ENCODE measurements at places on chromosomes 5 and 9.

DNA sequence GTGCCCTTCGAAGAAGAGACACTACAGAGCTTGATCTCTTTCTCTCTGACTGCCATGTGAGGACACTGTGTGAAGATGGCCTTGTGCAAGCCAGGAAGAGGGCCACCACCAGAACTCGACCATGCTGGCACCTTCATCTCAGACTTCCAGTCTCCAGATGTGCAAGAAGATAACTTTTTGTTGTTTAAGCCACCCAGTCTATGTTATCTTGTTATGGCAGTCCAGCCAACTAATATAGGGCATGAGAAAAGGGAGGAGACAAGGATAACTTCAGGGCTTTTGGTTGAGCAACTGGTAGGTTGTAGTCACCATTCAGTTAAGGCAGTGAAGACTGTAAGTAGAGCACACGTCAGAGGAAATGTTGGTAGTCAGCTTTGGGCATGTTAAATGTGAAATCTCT lies 515.5 kb downstream of the CSNK1G3 start:
- DNase-seq: no peak

DNA sequence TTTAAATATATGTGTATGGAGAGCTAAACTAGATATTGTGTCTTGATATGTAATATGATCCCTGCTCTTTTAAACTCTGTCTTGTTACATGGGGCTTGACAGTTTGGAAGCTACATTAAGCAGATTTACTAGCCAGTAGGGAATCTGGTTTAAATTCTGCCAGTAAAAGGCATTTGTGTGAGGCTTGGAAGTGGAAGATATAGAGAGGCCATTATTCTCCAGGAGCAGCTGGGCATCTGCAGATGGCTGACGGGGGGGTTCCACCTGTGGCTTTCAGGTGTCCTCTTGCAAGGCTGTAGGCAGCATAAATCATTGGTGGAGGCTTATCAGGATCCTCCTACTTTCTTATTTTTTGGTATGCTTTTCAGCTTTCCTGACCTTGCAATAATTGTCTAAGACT lies 179.1 kb upstream of the FBXL7 start:
- DNase-seq: no peak

DNA sequence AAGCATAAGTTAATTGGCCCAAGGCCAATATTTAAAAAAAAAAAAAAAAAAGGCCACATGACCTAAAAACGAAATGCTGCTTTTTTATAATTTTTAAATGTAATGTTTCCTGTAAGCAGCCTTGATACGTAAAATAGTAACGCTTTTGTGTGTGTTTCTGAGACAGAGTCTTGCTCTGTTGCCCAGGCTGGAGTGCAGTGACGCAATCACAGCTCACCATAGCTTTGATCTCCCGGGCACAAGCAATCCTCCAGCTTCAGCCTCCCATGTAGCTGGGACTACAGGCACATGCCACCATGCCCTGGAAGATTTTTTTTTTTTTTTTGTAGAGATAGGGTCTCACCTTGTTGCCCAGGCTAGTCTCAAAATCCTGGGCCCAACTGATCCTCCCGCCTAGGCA lies 179.9 kb downstream of the EDIL3 start:
- no peak for DNase-seq

GRCh38 chr9:133950629-133951111 lies 41.5 kb downstream of the VAV2 start:
- DNase-seq: peak; percentile 42

GRCh38 chr5:178236679-178237078 lies 4.1 kb upstream of the PHYKPL start:
- no peak for DNase-seq

DNA sequence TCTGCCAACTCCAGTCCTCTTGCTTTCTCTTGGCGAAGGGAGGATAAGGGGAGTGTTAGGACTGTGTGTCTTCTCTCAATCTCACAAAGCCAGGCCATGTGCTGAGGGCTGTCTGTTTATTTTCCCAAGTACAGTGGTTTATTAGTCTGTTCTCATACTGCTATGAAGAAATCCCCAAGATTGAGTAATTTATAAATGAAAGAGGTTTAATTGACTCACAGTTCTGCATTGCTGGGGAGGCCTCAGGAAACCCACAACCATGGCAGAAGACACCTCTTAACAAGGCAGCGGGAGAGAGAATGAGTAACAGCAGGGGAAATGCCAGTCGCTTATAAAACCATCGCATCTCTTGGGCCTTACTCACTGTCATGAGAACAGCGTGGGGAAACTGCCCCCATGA lies 36.2 kb upstream of the CKS2 start:
- peak; percentile 99 for DNase-seq

DNA sequence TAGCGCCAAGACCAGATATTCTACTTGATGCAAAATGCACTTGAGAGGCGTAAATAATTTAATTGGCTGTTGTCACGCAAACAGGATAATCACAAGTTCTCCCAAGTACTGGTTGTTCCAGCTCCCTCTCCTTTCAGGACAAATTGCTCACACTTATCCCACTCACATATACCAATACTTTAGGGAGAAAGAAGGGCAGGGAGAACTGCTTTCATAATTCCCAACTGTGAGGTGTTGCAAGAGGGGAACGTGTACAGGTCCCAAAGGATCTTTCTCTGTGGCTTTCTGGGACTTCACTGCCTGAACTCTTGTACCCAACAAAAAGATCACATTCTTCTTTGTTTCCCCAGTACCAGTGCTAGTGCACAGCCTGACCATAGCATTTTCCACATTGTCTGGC lies 21.5 kb upstream of the TGFBI start:
- DNase-seq: no peak

DNA sequence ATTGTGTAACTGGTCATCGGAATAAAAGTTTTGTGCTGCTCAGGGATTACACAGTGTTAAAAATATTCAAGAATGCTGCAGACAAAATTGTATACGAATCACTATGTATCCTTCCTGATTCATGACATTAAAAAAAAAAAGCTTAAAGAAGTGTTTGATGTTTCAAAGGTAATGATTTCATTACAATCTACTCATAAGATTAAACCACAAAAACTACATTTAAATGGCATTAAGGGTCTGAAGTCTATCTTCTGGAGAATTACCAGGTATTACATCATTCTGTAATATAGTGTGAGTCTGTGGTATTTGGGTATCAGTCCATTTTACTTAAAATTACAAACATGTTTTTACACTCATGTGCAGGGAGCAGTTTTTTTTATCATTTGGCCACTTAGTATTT lies 324.4 kb downstream of the NDUFS4 start:
- DNase-seq: peak; percentile 27

DNA sequence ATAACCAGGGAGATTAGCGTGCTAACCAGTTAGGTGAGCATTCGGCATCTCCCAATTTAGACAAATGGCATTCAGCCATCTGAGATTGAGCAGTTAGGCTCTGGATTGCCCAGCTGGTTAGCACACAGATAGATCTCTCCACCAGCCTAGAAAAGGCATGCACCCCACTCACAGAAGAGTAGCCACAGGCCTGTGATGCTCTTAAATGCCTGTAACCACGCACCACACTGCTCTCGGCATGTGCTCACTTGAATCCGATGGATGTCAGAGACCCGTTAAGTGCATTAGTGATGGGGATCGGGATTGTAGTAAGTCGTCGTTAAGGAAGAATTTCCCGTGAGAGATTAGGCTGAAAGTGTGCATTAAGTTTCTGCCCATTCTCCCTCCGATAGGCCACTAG lies 23.0 kb downstream of the MARCHF6 start:
- DNase-seq: no peak

DNA sequence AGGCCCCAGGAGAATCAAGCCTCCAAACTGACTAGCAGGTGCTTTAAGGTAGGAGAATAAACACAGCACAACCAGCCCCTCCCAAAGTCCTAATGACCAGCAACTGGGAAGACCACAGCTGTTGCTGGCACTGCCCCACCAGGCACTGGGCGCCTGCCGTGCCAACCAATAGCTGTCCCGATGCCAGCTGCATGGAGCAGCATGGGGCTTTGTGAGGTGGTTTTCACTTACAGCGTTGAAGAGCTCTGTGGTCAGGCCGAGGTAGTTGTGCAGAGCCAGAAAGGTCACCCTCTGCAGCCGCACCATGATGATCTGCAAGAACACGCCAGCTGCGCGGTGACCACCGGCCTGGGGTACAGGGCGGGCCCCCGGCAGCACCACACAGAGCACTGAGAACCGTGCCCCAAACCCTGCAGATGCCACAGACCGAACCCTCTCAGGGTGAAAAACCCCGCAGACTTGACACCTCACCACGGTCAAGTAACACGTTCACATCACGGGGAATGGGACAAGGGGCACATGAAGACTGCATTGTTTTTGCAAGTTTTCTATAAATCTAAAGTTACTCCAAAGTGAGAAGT lies 28.7 kb downstream of the PNPLA7 start:
- no peak for DNase-seq

GRCh38 chr5:10600626-10601245 lies 36.9 kb downstream of the ANKRD33B start:
- no peak for DNase-seq

GRCh38 chr5:163478126-163478981 lies 17.9 kb downstream of the HMMR start:
- DNase-seq: peak; percentile 61

GRCh38 chr5:130227699-130228098 lies 323.4 kb downstream of the CHSY3 start:
- DNase-seq: no peak

GRCh38 chr9:17003576-17004240 lies 131.1 kb upstream of the CNTLN start:
- peak; percentile 68 for DNase-seq

GRCh38 chr5:111927191-111927590 lies 170.2 kb upstream of the NREP start:
- DNase-seq: peak; percentile 83

- peak; percentile 19 for DNase-seq
Measured at GRCh38 chr9:137639303-137640051, 20.7 kb downstream of the EHMT1 start.

DNA sequence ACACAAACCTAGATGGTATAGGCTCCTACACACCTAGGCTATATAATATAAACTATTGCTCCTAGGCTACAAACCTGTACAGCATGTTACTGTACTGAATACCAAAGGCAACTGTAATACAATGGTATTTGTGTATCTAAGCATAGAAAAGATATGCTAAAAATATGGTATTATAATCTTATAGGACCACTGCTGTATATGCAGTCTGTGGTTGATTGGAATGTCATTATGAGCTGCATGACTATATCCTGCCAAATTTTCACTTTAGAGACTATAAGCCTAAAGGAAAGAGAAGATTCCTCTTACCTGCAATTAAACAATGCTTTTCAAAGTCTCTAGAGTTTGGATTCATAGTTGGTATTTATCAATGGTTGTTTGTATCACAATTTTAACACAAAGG lies 24.7 kb upstream of the ACOT12 start:
- DNase-seq: peak; percentile 16

GRCh38 chr9:268616-269015 lies 54.0 kb downstream of the DOCK8 start:
- DNase-seq: no peak

DNA sequence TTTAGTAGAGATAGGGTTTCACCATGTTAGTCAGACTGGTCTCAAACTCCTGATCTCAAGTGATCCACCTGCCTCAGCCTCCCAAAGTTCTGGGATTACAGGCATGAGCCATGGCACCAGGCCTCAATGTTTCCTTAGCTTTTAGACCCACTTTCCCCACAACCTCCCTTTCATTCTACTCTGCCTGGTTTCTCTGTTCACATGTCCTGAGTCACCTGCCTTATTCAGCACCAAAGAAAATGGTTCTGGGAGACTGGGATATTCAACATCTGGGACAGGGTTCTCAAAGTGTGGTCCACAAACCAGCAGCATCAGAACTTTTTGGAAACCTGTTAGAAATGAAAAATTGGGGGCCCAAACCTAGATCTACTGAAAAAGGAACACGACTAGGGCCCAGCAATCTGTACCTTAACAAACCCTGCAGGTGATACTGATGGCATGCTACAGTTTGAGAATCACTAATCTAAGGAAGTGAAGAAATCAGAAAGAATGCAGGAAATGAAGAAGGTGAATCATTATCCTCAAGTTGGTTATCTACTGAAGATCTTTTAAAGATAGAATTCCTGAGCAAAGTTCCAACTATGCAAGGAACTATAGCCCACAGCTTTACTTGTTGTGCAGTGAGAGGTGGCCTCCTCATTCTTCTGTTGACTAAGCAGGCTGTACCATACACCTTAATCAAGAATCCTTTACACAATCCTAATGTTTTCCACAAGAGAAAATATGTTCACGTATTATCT lies 51.8 kb upstream of the CTNNAL1 start:
- peak; percentile 78 for DNase-seq

DNA sequence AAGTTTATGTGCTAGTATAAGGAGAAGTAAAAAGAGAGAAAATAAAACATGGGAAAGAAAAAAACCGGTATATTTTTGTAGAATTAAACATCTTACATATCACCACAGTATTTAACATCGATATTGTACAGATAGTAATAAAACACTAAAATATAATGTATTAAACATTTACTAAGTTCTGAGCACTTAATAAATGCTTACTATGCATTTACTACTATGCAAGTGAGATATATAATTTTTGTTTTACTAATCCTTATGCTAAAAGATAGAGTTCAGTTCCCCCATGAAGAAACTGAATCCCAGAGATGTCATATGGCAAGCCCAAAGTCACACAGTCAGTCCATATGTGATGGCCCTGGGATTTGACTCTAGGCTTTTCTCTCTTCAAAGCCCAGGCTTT lies 51.1 kb downstream of the SH3TC2 start:
- no peak for DNase-seq

DNA sequence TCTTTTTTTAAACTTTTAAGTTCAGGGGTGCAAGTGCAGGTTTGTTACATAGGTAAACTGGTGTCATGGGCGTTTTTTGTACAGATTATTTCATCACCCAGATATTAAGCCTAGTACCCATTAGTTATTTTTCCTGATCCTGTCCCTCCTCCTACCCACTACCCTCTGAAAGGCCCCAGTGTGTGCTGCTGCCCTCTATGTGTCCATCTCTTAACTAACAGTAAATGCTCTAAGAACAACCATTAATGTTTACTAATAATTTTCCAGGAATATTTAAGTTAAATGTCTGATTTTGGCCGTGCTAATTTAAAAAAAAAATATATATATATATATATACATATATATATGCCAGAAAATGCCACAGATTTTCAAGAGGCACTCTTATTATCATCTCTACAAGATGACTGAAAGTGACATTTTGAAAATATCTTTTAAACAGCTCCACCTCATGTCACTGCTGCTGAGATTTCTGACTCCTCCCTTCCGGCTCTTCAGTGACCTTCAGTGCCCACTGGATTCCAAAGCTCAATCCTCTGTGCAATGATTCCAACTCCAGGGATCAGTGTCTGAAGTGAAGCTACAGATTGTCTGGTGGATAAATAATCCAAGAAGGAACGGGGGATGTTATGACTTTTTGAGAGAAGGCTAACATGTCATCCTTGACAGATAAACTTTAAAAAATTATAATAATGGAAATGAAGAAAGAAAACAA lies 46.7 kb upstream of the HNRNPA0 start:
- DNase-seq: no peak
